WTC11 (cell line): ENCODE measurements at places on chromosomes 6 and 20.

- DNase-seq, result no peak
These were observed 48.1 kb downstream of the KCNS1 start for GRCh38 chr20:45052698-45053429.

DNA sequence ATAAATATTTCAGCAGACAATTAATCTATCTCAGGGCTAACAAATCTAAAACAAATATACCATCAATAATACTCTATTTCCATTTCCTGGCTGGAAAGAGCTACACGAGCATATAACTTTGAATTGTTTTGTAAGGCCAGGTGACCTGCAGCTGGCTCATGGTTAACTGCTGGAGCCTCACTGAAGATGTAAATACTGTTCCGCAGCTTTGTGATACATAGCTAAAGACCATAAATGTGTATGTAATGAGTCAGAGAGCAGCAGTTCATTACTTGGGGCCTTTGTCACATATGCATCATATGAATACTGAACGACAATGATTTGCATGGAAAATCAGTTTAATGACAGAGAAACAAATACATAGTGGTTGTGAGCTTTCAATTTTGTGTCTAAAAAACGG, 109.4 kb upstream of the CCN2 start:
- DNase-seq, result no peak

DNA sequence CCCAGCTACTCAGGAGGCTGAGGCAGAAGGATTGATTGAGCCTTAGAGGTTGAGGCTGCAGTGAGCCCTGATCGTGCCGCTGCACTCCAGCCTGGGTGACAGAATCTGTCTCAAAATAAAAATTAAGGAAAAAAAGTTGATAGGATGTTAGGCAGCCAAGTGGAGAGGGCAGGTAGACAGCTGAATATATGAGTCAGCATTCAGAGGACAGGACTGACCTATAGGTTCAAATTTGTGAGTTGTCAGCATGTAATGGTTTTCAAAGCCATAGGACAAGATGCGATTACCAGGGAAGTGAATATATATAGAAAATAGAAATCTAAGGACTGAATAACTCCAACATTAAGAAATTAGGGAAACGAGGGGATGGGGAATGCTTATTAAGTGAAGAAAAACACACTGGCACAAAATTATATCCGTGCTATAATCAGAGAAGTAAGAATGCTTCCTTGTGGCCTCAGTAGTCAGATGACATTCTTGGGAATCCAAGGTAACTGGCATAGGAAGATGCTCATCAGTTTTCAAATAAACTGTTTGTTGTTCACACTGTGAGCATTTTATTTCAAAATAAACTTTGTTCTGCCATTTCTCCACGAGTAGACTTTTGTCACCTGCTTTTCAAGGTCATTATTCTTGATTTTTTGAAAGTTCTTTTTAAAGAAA, 64.0 kb upstream of the VSTM2L start:
- no peak for DNase-seq

DNA sequence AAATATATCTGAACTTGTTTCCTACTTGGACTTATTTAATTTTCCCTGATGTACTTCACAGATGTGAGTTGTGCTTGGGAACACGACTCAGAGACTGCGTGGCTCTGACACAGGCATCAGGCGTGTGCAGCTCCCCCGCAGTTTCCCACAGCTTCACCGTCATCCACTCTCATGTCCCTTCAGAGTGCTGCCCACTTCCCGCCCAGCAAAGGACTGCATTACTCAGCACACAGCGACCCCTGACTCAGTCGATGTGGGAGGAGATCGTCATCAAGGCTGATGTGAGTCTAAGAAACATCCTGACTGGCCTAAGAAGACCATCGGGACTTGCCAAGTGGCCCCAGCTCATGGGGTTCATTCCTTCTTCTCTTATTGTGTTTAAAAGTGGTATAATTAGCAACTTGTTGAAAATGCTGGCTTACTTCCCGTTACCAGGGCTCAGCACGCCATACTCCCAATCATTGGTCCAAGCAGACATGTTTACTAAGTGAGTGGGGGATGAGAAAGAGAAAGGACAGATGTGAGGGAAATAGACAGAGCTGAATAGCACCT, 539.4 kb upstream of the JARID2 start:
- DNase-seq, result no peak

DNA sequence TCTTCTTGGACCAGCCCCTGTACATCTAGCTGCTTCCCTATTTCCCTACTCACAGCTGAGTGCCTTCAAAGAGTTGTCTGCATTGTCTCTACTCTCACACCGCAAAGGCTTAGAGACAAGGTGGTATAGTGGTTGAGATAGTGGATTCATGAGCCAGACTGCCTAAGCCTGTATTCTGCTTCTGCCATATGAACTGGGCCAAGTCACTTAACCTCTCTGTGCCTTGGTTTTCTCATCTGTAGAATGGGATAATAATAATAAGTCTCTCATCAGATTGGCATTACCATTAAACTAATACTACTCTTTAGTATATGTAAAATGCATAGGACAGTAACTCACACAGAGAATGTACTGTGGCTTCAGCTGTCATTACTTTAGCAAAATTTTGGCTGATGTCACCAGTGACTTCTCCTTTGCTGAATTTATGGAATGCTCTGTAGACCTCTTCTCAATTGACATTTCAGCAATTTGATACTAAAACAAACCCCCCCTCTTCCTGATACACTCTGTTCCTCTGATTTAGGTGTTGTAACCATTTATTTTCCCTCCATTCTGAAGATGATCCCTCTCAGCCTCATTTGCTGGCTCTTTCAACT, 156.1 kb downstream of the ADAT2 start:
- no peak for DNase-seq

DNA sequence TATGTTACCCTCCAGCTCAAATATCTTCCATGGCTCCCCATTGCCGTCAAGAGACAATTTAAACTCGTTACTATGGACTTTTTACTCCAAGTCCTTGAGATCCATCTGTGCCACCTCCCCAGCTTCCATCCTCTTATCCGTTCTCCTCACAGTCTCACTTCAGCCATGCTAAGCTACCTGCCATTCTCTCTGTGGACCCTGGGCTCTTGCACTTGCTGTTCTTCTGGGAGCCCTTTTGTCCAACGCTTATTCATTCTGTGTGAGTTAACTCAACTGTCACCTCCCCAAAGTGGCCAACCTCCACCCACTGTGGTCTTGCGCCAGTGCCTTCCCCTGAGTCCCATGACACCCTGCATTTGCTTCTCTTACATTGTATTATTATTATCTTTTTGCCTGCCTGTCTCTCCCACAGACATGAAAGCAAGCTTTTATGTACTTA, 132.4 kb downstream of the BCAS1 start:
- no peak for DNase-seq

DNA sequence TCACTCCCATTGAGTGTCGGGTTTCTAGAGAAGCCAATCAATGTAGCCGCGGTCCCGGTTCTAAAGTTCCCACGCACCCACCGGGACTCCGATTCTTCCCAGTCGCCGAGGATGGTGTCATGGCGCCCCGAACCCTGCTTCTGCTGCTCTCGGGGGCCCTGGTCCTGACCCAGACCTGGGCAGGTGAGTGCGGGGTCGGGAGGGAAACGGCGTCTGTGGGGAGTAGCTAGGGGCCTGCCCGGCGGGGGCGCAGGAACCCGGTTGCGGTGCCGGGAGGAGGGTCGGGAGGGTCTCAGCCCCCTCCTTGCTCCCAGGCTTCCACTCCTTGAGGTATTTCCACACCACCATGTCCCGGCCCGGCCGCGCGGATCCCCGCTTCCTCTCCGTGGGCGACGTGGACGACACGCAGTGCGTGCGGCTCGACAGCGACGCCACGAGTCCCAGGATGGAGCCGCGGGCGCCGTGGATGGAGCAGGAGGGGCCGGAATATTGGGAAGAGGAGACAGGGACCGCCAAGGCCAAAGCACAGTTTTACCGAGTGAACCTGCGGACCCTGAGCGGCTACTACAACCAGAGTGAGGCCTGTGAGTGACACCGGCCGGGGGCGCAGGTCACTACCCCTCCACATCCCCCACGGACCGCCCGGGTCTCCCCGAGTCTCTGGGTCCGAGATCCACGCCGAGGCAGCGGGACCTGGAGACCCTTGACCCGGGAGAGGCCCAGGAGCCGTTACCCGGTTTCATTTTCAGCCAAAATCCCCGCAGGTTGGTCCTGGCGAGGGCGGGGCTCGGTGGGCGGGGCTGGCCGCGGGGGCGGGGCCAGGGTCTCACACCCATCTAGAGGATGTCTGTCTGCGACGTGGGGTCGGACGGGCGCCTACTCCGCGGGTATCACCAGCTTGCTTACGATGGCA, 35.2 kb upstream of the HLA-G start:
- DNase-seq, result peak; percentile 63

DNA sequence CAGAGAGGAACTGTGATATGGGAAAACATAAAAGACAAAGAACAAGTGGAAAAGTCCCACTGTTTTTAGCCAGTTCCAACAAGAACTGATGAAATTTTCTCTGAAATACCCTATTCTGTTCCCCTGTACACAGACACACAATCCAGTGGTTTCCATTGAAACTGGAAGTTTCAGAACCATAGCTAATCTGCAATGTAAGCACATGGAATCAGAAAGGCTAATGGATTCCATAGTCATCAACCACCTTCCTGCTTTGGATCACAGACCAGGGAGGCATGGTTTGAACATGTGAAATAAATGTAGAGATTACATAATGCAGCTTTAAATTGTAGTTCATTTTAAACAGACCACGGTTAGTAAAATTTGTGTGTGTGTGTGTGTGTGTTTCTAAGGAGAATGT, 242.1 kb downstream of the GJA1 start:
- DNase-seq, result no peak

- no peak for DNase-seq
These were observed 107.9 kb downstream of the BANF2 start for GRCh38 chr20:17807651-17808050.

- DNase-seq, result peak; percentile 31
These were observed 154.6 kb downstream of the RFPL4B start for GRCh38 chr6:112501705-112502104.

DNA sequence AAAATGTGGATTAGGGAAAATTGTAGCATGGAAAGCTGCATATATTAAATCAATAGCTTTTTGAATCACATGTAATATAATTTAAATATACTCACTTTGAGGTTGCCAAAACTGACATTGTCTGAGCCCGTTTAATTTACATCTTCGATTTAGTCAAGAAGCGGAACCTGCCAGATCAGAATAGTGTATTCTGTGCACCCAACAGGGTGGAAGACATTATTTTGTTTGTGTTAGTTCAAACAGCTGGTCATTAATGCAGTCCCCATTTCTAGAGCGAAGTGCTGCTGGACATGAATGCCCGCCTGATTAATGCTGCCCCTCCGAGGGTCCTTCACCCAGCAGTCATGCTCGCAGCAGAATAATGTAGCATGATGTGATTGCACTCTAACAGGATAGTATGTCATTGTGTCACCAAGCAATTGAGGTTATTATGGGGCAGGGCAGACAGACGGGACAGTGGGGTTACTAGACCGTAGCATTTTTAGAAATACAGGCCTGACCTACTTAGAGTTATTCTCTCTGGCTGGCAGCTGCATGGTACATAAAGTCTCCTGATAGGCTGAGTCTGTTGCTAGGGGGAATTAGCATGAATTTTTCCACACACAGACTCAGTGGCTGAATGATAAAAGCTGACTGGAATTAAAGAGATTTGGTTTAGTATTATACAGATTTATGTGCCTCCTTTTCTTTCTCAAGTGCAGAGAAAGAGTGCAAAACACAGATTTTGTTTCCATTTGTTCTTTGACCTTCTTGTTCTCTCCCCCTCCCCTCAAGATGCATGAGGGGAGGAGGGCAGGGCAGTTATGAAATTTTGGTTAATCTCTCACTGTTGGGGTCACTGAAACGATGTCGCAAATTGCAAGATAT, 147.1 kb downstream of the PRL start:
- no peak for DNase-seq

DNA sequence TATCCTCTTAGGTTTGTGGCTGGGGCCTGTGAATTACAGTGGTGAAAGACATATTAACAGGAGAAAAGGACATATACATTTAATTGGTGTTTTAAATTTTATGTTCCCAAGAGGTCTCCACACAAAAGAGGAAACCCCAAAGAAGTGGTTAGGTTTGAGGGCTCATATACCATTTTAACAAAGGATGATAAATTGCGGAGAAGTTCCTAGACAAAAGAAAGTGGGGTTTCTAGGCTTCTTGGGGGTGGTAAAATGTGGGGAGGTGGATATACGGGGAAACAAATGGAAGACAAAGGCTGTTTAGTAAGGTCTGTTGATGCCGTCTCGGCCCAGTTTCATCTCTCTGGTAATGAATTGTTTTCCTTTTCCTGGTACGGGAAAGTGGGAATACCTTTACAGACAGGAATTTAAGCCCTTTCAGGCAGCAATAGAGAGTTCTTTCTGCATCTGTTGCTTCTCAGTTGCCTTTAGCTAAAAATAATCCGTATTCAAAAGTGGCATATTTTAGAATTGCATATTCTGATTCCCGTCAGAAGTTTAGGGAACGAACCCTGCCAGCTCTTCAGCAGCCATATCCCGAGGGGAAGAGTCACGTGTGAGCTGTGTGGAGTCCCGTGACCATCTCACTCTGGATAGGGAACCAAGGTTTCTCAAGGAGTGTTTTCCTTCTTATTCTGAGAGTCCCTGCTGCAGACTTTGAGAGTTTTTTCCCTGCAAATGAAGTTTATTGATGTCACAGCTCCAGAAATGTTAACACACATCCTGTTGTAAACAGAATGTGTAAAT, 104.4 kb downstream of the RPP40 start:
- no peak for DNase-seq

GRCh38 chr6:158058171-158058651, 76.5 kb downstream of the SYNJ2 start:
- no peak for DNase-seq

DNA sequence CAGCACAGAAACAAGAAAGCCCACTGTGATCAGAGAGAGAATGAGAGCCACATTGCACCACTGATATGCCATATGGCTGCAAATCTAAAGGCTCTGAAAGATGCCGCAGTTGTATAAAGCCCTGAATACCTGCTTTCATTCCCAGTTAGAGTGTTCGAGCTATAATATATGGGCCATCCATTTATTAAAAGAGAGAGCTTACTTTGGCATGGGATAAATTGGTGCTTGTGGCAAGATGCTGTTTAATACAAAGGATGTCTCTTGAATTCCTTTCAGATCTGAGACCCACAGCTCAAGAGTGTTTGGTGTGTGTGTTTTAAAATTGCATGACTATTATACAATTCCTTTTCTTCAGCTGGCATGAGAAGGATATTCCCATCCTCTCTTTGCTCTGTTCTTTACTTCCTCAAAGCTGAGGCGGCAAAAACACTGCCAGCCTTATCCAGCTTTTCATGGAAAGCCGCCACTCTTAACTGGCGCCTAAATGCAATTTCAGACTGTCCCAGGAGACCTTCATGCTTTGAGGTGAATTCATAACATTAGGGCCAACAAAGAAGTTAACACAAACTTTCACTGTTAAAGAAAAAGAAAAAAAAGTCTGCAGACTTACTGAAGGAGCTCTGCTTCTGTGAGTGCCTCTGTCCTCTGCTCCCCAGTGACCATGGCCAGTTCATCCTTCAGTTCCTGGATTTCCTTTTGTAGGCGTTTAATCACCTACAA, 147.6 kb downstream of the KIF6 start:
- no peak for DNase-seq

GRCh38 chr6:84618046-84618752, 146.2 kb downstream of the TBX18 start:
- DNase-seq, result no peak

DNA sequence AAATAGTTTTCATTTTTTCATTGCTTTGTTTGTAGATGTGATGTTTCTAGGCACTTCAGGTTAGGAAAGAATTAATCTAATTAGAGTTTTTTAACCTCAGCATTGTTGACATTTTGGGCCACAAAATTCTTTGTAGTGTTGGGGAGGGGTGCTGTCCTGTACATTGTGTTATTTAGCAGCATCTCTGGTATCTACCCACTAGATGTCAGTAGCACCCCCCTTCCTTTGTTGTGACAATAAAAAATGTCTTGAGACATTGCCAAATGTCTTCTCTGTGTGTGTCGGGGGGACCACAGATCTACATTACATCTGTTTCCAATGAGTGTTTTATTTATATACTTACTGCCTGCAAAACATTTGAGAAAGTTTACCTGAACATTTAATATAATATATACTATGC, 45.6 kb downstream of the EYA4 start:
- no peak for DNase-seq
